ENCODE measurements at places on chromosomes 1 and 21.

DNA sequence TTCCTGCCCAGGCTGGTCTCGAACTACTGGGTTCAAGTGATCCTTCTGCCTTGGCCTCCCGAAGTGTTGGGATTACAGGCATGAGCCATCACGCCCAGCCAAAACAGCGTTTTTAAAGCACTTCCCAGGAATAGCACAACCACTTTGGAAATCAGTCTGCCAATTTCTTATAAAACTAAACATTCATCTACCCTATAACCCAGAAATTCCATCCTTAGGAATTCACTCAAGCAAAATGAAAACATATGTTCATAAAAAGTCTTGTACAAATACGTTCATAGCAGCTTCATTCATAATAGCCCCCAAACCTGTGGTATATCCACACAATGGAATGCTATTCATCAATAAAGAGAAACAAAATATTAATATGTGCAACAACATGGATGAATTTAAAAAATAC lies 36.1 kb downstream of the PHC2 start:
- DNase-seq: no peak

- DNase-seq: no peak
Observed at GRCh38 chr1:175417316-175417715, 224.7 kb upstream of the KIAA0040 start.

DNA sequence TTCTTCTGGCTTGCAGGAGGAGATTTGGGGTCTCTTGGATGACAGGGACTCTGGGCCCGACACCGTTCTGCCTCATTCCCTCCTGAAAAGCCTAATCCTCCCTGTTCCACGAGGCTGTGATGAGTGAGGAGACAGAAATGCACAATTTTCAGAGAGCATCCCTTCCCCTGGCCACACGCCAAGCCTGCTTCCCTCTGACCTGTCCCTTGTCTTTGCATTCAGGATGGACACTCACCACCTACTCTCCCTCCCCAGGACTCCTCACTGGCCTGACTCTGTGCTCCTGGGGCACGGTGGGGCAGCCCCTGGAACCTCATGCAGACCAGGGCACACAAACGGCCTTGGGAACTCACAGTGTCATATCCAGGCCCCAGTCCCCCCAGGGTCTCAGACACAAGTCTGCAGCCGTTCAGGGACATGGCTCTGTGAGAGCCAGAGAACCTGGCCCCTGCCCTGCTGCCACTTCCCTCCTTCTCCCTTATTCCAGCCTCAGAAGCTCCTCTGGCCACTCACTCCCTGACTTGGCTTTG lies 3.5 kb upstream of the PRAMEF12 start:
- no peak for DNase-seq

- no peak for DNase-seq
Observed at GRCh38 chr1:5959087-5959486, 33.1 kb downstream of the NPHP4 start.

DNA sequence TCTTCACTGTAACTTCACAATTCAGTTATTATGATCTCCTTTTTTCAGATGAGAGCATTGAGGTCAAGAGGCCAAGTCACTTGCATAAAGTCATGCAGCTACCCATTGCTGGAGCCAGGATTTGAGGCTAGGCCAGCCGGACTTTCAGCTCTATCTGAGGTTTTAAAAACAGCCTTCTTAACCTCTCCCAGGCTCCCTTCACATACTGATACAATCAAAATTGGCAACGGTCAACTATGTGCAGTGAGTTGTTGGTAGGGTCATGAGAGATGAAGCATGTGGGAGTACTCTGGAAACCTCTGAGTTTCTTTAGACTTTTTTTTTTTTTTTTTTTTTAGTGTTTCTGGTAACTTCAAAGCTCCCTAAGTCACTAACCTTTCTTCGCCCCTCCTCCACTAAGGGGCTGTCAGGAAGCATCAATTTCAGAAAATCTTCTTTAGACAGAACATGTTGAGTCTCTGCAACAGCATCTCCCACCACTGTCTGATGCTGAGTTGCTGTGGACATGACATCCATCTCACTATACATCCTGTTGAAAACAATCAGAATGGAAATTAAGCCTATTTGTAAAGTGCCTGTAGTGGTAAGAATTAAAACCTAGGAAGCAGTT lies 201.8 kb downstream of the SIPA1L2 start:
- DNase-seq: no peak

- DNase-seq: no peak
Observed at GRCh38 chr1:233355841-233356704, 28.5 kb downstream of the MAP3K21 start.

DNA sequence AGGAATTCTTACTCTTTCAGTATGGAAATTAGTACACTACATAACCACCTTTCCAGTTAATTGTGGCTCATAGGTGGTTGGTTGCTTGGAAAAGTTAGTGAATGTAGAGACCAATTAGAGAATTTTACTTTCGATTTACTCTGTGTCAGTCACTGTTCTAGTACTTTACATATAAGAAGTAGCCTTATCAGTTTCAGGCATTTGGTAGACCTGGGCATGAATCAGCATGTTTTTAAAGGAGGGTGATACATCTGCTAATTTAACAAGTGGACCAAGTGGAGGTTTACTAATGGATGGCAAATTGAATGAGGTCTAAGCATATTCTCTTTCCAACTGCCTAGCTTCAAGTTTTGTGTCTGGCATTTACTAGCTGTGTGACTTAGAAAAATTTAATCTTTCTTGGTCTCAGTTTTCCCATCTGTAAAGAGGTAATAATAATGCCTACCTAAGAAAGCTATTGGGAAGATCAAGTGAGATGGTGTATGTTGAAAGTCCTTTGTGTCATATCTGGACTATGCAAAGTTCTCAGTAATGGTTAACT lies 1158.6 kb downstream of the PLA2G4A start:
- peak; percentile 14 for DNase-seq

GRCh38 chr1:172745014-172745413 lies 86.1 kb downstream of the FASLG start:
- peak; percentile 82 for DNase-seq

DNA sequence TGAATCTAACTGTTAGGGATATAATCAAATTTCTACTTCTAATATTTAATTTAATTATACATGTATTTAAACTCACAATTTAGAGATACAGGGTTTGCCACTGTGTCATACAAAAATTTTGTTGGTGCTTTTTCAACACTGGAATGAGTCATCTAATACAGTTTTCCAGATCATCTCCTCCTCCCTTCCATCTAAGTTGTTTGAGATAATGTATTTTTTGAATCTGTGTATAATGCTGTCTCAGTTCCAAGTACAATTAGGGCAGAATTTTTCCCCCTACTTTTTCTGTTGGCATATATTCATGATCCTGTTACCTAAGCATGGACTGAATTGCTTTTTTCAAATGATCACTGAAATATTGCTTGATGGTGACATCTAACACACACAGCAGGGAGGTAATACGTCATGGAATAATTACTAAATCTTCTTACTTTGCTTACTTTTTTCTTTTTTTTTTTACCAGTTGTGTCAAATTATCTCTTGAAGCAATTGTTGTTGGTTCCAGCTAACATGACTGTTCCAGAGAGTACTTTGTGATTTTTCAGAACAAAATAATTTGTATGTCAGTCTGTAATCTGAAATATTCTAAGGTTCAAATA lies 146.0 kb downstream of the MAGI3 start:
- peak; percentile 50 for DNase-seq

DNA sequence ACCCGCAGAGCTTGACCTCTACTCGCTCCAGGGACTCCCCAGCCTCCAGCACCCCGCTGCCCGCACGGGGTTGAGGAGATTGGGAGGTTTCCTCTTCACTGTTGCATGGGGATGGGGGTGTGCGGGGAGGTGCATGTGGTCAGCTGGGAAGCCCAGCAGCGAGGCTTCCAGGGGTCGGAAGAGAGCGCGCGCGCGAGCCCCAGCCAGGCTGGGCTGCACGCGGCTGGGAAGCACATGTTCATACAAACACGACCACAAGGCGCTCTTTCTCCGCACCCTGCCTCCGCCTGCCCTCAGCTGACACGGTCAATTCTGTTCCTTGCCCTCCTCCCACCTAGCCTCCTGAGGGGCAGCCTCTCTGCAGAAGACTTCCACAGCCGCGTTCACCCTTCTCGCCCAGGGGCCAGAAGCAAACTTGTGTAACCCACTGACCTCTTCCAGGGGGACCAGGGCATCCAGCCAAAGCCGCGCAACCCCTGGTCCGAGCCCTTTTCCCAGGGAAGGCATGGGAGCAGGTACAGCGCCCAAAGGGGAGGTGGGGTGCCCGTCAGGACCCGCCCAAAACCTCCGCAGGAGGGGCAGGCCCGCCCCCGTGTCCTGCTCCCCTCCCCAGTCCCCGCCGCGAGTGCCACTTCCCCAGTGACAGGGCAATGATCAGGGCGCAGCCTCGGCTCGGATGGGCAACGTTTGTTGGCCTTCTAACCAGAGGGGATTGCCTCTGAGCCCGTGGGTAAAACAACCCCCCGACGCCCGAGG lies 1.3 kb downstream of the COL24A1 start:
- no peak for DNase-seq

DNA sequence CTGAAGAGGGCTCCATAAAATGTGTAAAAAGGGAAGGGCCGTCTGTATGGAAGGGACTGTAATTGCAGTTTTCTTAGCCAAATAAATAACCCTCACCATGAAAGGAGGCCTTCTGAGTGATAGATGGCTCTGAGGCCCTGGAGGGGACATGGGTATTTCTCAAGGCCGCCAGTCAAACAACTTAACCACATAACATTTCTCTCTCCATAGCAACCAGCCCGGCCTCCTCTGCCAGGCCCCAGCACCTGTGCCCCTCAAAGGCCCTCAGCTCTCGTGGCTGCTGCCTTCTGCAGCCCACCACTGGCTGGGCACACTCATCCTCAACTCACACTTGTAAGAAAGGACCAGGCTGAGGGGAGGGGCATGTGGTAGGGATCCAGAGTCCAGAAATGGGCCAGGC lies 57.0 kb upstream of the GJB5 start:
- DNase-seq: peak; percentile 16

- no peak for DNase-seq
Observed at GRCh38 chr1:112146201-112146715, 156.8 kb upstream of the KCND3 start.

DNA sequence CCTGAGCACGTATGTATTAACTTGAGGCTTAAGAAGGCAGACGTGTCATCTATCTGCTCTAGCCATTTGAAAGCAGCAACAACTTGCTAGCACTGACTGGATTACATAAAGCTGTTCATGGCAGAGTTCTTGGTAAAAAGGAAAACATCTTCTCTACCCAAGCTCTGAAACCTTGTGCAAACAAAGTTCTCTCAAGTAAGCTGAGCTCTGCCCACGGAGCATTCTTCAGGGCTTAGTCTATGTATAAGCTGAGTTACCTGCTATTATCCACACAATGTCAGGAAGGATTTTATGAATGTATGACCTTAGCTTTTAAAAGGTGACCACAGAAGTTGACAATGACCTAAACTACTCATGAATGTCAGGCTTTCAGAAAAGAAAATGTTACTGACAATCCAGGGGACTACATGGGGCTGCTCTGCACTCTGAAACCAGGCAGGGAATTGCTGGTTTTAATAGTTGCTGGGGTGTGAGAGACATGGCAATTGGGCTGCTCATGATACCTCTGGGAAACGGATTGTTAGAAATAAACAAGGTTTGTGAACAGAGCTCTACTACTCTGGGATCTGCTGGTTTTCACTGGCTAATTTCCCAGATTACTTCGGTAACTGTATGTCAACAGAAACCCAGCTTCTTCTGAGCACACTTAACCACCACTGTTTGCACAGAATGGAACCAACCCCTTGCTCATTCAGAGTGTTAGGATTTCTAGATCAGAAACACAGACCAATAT lies 29.6 kb upstream of the CCN1 start:
- DNase-seq: peak; percentile 93

- no peak for DNase-seq
Observed at GRCh38 chr1:58724483-58724882, 24.6 kb upstream of the MYSM1 start.

GRCh38 chr1:246597340-246597739 lies 31.1 kb downstream of the CNST start:
- DNase-seq: peak; percentile 82

- DNase-seq: peak; percentile 26
Observed at GRCh38 chr1:95953015-95953414, 719.0 kb downstream of the RWDD3 start.

DNA sequence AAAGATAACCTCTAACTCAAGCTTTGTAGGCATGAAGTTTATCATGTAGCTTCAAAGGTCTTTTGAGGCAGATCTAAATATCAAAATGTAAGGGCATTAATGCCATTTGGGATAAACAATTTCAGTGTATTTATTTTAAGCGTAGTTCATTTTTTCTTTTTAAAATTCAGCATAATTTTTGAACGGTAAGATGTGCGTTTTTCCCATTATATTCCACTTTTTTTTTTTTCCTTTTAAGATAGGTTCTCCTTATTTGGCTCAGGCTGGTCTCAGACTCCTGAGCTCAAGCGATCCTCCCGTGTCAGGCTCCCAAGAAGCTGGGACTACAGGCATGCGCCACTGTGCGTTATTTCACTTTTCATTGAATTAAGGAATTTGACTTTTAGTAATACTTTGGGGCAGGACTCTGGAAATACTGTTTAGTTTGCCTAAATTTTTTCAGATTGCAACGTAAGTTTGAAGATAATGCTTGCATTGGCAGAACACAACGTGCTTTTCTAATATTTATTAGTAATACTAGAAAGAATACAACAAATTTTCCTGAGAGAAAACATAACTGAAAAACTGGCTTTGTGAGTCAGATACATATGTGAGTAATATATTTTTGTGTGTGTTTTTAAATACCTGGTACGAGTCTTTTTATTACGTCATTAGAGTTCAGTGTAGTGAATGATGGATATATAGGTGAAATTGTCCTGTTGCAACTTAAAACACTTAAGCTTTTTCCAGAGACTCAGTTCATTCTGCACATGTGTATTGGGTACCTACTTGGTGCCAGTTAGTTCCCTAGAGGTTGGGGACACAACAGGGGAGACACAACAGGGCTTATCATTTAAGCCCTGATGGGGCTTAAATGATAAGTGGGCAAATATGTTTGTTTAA lies 2.2 kb downstream of the RALGPS2 start:
- peak; percentile 5 for DNase-seq

- no peak for DNase-seq
Observed at GRCh38 chr1:116038679-116039078, 62.4 kb downstream of the SLC22A15 start.

DNA sequence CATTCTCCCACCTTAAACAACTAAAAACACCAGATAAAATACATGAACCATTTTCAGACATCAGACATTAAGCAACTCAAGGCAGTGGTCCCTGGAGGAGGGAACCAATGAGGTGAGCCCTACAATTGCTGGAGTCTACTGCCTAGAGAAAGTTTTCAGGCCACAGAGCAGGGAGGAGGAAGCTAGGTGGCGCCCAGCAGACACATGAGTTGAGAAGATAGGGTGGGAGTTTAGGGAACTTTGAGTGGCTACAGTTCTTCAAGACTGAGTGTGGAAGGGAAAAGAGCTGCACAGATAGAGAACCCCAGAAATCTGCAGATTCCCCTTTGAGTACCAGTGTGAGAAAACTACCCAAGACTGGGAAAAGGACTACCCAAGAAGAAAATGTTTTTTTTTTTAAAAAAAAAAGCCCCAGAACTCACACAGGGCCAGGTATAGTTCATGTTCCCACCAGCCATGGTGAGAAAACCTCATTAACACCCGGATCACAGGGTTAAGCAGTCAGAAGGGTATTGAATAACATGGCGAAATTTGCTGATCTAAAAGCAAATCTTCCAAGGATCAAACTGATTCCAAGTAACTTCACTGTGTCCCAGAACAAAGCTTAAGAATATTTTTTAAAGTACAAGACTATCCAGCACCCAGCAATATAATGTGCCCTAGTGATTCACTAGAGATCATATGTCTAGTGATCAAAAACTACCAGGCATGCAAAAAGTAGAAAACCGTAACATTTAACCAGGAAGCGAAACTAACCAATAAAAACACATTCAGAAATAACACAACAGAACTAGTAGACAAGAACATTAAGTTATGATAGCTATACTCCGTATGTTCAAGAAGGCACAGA lies 12.0 kb downstream of the ALDH9A1 start:
- DNase-seq: no peak

- peak; percentile 70 for DNase-seq
Observed at GRCh38 chr1:42756956-42757891, 9.6 kb downstream of the P3H1 start.

Data from M059J (cell line).